ENCODE measurements at places on chromosomes 7 and 10.
A peak's percentile ranks its signal among the peaks of the same experiment; 100 is the strongest.

DNA sequence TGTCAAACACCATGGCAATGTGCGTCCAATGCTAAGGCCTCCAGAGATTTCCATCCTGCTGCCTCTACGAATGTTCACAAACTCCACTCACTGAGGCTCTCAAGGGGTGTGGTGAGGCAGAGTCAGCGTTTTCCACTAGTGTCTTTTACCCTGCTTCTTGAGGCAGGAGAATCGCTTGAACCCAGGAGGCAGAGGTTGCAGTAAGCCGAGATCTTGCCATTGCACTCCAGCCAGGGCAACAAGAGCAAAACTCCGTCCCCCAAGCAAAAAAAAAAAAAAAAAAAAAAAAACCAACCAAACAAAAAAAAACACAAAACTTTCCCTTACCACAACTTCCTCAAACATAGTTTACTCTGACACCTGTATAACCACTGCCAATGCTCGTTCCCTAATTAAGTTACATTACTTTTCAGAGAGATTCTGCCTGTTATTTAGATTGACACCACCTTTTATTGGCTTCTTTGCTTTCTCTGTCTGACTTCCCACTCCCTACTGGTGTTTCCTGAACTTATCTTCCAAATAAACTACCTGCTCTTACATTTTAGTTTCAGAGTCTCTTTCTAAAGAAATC, 102.1 kb upstream of the ZNF746 start:
- no peak for DNase-seq

DNA sequence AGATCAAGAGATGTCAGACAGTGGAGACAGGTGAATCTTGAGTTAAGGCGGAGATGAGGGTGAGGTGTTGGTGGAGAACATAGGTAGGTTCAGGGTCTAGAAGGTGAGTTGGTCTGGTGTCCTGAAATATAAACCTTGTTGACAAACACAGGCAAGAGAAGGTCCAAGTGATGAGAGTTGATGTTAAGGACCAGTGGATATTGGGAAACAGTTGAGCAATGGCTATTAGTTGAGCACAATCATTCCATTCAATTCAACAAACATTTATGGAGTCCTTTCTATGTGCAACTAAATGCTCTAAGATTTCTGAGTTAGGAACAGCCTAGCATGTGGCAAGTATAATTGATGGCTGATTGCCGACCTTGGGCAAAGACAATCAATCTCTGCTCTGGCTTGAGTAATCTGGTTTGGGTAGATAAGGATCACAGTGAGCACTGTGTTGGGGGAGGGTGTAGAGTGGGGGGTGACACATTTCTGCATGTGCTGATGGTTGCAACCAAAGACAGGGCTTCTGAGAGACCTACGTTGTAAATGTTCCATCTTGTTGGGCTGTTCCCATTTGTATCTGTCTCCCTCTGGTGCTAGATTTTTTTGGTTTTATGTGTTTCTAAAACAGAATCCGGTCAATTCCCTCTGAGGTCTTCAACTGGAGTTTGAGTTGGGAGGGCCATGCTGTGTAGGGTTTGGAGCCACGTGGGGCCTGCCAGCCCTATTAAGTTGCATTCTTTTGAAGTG, 201.1 kb downstream of the BAMBI start:
- no peak for DNase-seq

GRCh38 chr7:100801833-100802568, 25.3 kb downstream of the EPHB4 start:
- no peak for DNase-seq

- no peak for DNase-seq
Observed at GRCh38 chr10:121053151-121053550, 202.0 kb downstream of the WDR11 start.

DNA sequence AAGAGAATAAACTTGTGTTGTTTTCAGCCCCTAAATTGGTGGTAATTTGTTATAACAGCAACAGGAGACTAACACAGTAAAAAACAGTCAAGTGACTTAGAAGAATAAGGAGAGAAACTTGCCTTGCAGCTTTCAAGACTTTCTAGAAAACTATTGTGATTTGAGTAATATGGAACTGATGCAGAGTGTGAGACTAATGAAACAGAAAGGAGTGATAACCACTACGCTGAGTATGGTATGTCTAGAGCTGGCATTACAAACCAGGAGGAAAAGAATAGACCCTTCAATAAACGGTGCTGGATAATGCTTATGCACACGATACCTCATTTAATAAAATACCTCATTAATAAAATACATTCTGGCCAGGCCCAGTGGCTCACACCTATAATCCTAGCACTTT, 99.9 kb downstream of the CREM start:
- no peak for DNase-seq

DNA sequence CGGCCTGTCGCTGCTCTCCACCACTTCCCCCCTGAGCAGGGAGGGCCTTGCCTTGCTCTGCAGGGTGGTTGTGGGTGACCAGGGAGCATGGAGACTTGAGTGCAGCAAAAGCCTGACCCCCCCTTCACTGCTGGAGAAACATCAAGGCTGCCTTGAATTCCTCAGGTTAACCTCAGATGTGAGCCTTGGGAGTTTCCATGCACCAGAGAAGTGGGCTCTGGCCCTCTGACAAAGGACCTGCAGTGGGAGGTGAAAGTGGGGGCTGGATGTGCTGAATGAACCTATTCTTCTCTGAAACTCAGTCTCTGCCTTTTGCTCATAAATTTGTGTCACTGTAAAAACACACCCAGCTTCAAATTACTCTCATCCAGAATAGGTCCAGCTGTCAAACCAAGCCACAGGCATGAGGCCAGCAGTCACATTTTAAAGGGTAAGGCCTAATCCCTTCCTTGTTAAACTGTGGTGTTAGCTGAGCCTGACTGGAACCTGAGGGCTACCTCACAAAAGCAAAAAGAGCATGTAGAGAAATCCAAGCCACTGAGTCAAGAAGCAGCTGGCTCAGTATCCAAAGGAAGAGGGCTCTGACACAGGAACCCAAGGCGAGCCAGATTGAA, 356.8 kb downstream of the CCSER2 start:
- no peak for DNase-seq

GRCh38 chr7:147182874-147183273, 1066.3 kb downstream of the CNTNAP2 start:
- no peak for DNase-seq

DNA sequence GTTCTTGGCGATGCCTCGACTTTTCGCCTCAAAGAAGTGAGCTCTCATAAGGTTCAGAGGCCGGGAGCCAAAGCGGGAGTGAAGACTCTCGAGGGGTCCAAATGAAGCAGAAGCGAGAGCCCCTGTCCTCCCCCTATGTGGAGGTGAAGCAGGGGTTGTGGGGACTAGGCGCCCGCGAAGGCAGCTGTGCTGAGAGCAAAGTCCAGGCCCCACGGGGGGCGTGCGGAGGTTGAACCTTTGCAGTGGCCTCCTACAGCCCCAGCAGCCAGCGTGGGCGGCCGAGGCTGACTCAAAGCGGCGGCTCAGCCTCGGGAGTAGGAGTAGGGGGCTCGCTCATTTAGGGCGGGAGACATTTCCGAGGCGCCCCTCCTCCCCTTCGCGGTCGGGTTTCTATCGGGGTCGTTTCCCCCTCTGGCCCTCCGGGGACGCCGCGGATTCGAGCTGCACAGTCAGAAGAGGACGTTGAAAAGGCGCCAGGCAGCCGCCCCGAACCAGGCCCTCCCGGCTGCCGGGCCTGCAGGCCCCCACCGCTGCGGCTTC, 553 bp upstream of the ADD3 start:
- no peak for DNase-seq

GRCh38 chr10:76721891-76722505, 915.6 kb downstream of the KCNMA1 start:
- no peak for DNase-seq

- no peak for DNase-seq
Observed at GRCh38 chr10:60778971-60779796, 906 bp downstream of the CDK1 start.

GRCh38 chr10:63058236-63058635, 74.9 kb upstream of the NRBF2 start:
- DNase-seq, result no peak

- DNase-seq, result no peak
Observed at GRCh38 chr10:74189999-74190421, 39.0 kb downstream of the ADK start.

- no peak for DNase-seq
Observed at GRCh38 chr10:70682920-70683600, 10.8 kb downstream of the ADAMTS14 start.

DNA sequence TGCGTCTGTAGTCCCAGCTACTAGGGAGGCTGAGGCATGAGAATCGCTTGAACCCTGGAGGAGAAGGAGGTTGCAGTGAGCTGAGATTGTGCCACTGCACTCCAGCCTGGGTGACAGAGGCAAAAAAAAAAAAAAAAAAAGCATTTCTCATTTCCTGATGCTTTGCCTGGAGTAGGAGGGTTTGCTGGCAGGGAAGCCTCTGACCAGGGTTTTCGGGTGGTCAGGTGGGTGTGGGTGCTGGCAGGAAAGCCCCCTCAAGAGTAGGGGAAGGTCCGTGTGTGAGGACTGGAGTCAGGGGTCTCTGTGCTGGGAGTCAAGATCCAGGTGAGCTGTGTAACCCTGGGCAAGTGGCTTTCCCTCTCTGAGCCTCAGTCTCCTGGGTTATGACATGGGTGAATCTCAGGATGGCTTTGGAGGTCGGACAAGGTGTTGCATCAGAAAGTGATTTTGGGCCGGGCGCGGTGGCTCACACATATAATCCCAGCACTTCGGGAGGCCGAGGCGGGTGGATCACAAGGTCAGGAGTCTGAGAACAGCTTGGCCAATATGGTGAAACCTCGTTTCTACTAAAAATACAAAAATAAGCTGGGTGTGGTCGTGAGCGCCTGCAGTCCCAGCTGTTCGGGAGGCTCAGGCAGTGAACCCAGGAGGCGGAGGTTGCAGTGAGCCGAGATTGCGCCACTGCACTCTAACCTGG, 3.2 kb downstream of the AMZ1 start:
- DNase-seq, result no peak

- DNase-seq, result peak; percentile 68
Observed at GRCh38 chr10:5977471-5978229, at the start of gene IL15RA. Gene IL15RA (minus strand): TSS chr10:5977543. CDS start chr10:5977492, 51 bp downstream.

GRCh38 chr7:10731253-10731773, 242.4 kb upstream of the PHF14 start:
- DNase-seq, result no peak

- DNase-seq, result no peak
Observed at GRCh38 chr10:102677331-102678067, 33.2 kb downstream of the TRIM8 start.

- DNase-seq, result no peak
Observed at GRCh38 chr10:92894081-92894655, 45.8 kb downstream of the EXOC6 start.

DNA sequence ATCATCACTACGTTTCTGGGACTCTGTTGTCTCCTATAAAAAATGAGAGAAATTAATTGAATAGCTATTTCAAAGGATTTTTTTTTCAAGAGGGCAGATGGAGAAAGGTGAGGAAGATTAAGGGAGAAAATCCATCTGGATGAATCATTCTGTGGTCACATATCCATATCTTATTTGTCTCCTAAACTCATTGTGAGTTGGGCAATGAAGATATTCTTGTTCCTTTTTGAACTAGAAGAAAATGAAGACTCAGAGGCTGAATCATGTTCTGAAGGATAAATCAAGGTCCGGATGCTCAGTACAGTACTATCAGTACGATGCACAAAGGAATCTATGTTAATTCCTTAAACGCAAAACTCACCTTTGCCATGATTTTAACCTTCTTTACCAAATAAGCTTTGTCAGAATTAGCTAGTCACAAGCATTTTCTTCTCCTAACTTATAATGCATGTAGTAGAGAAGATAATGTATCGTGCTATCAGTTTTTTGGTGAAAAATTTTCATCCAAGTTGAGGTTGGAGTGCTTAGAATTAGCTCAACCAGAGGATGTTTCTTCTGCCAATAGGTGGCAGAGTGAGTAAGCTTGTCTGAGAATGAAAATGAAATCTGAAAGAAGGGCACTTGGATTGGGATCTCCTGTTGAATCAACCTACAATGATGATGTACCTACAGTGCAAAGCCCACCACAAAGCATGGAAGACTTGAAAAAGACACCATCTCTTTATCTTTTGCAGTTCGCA, 446.9 kb downstream of the KIF20B start:
- no peak for DNase-seq

GRCh38 chr7:89559596-89559995, 594.7 kb upstream of the STEAP1 start:
- no peak for DNase-seq

DNA sequence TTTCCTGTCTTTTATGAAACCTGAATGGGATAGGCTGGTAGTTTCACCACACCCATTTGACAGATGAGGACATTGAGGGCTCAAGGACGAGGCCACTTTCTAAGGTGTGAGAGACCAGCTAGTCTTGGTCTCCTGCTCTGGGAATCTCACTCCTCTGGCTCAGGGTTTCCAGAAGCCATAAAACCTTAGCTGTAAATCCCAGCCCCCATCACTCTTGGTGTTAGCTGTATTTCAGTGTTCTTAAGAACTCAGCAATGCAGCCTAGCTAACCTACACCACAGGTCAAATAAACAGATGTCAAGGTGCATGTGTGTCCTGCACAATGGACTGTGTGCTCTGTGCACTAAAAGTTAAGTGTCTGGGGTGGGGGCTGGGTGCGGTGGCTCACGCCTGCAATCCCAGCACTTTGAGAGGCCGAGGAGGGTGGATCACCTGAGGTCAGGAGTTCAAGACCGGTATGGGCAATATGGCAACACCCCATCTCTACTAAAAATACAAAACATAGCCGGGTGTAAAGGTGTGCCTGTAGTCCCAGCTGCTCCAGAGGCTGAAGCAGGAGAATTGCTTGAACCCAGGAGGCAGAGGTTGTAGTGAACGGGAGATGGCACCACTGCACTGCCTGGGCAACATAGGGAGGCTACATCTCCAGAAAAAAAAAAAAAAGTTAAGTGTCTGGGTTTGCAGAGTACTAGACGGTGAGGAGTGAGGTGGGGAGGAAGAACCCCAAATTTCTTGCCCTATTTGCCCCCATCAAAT, 567 bp upstream of the EPO start:
- DNase-seq, result no peak

DNA sequence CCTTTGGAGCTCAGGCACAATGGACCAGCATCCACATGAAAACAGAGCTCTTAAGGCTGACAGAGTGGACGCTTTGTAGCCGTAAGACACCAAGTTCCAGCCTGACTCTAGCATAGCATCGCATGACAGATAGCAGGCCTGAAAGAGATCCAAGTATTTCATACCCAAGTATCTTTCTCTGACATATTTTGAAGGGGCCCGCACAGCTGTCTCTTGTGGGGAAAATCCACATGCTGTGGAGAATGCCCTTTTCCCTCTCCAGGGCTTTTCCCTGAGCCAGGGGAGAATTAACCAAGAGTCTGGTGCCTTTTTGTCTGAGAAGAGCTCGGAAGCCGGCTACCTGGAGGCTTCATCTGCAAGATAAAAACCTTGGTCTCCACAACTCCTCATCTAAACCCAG, 51.0 kb downstream of the CFAP46 start:
- DNase-seq, result no peak
